NCI-H774 (cell line): ENCODE measurements at places on chromosomes 6 and 20.

DNA sequence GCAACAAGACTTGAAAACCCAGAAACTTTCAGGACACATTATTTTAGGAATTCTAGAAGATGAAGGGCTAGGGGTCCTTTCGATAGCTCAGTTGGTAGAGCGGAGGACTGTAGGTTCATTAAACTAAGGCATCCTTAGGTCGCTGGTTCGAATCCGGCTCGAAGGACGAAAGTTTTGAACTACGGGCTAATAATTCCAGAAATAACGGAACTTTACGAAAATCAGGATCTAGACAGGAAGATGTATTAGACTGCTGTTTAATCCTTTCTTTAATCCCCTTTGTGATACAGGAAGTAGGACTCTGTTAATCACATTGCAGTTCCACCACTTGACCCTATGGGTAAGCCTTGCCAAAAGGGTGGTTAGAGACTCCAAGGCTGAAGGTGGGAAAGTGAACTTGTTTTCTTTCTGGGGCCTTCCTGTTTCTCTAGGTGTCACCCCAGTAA, 21.2 kb upstream of the ABT1 start:
- no peak for DNase-seq

- DNase-seq = no peak
These were observed 317.6 kb downstream of the PRKN start for GRCh38 chr6:162409741-162410691.

DNA sequence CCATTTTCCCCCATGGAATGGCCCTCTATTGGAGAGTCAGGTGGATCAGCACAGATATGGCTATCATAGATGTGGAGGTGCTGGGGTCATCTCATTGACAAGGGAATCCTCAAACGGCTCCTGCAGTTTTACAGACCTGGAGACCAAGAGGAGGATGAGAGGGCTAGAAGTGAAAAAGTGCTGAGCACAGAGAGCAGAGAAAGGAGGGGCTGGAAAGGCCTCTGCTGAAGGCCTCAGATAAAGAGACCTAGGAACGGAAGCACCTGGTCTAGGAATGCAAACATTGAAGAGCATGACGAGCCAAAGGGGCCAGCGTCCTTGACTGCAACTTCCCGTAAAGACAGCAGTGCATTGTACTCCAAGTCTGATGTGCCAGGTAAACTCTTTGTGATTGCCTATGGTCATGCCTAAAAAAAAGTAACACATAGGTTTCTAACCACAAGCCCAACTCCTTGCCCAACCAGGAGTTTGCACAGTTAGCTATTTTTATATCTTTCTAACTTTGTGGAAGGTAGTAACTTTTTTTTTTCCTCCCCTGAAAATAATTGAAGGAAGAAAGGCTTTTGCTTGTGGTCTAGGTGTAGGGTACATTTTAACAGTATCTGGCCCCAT, 15.2 kb downstream of the RSPH4A start:
- DNase-seq = peak; percentile 89

GRCh38 chr20:57688864-57689263, 21.0 kb downstream of the PMEPA1 start:
- DNase-seq = no peak

GRCh38 chr6:125853756-125854155, 63.0 kb downstream of the NCOA7 start:
- DNase-seq = no peak

- DNase-seq = no peak
These were observed 17.8 kb downstream of the TOMM34 start for GRCh38 chr20:44942264-44942973.

DNA sequence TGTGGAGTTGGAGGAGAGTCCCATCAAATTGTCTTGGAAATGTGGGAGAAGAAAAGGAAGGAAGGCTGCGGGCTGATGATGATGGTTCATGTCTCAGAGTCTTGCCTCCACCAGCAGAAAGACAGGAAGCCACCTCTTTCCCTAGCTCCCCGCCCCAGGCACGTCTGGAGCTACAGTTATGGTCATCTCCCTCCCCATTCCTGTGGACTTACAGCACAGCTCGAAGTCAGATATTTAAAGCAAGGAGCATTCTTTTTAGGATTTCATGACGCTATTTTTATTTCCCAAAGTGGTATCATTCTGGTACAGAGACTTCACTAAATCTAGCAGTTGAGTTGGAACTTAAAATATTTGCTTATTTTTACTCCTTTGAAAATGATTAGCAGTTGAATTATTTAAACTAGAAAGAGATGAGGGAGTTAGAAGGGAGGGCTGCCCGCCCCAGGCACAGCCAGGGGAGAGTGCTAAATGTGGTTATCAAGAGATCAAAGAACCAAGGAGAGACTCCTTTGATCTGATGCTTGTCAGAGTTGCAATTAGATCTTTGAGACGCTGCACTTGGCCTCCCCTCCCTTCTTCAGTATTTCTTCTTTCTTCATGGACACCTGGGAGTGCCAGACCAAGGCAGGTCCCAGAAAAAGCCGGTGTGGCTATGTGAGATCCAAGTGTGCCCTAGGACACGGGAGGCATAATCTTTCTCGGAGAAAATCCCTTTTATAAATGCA, 199.9 kb upstream of the SOX4 start:
- DNase-seq = no peak

GRCh38 chr20:25065625-25066338, 7.8 kb upstream of the ACSS1 start:
- DNase-seq = no peak

DNA sequence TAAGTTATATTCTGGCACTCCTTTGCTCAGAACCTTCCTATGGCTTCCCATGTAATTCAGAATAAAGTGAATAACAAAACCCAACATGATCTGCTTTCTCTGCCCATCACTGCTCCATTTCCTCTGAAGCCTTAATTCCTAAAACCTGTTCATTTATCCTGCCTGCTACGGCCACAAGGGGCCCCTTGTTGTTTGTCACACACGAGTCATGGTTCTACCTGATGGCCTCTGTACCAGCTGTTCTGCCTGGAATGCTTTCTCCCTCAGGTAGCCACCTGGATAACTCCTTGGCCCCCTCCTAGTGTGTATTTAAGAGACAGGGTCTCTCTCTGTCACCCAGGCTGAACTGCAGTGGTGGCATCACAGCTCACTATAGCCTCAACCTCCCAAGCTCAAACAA, 26.8 kb downstream of the ERGIC3 start:
- DNase-seq = no peak

GRCh38 chr6:85081102-85081501, 316.7 kb upstream of the TBX18 start:
- DNase-seq = no peak

GRCh38 chr6:17700421-17701416, 6.0 kb downstream of the NUP153 start:
- DNase-seq = no peak

- no peak for DNase-seq
These were observed 516 bp upstream of the IRF4 start for GRCh38 chr6:390914-391558.

- DNase-seq = peak; percentile 34
These were observed 29.4 kb downstream of the LRP11 start for GRCh38 chr6:149834513-149835481.

- DNase-seq = peak; percentile 56
These were observed 577 bp upstream of the LRRC1 start for GRCh38 chr6:53794137-53794719.

- DNase-seq = peak; percentile 18
These were observed 22.5 kb upstream of the HFE start for GRCh38 chr6:26064619-26065257.

- DNase-seq = peak; percentile 29
These were observed 86.3 kb downstream of the SLC22A23 start for GRCh38 chr6:3370361-3371221.

GRCh38 chr6:33702345-33702977, 9.0 kb downstream of the UQCC2 start:
- no peak for DNase-seq

DNA sequence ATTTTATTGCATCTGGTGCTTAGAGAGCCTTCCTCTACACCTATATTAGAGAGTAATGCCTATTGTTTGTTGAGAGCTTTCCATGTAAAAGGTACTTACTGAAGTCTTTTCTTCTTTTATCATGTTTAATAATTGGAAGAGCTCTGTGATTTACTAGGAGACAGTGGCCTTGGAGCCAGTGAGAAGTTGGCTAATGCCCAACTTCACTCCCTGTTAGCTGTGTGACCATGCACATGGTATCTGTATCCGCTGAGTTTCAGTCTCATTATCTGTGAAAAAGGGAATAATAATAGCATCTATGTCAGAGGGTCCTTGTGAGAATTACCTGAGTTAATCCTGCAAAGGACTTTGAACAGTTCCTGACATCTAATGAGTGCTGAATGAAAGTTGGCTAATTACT, 105.0 kb downstream of the CD109 start:
- no peak for DNase-seq

DNA sequence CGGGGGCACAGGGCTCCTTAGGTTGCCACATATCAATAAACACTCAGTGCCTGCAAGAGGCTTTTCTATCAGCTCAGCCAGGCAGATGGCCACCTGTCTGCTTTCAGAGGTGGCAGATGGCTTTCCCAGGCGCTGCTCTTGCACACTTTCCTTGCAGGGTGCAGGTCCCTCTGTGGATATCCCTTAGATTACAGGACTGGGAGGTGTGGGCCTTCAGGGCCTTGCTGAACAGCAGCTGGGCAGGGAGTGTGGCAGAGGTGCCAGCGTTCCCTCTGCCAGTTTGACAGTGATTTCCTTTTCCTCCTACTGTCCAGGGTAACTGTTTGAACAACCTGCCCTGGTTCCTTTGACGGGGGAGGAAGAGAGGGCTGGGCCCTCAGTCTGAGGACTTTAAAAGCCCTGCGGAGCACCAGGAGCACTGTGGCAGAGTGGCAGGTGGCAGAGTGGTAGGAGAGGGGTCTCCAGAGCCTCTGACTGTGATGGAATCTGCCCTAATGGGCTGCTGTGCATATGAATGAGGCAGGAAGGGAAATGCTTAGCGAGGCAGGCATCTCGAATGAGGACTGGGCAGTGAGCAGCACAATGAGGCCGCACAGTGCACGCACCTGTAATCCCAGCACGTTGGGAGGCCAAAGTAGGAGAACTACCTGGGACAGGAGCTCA, 34.2 kb downstream of the ABHD12 start:
- no peak for DNase-seq
